Adrenal gland (tissue), 19 donors: ENCODE measurements at places on chromosomes 7 and 10. TPM values are rescaled to one million over a fixed set of nuclear protein-coding genes. Genes with fewer than 3 reads are reported as not detected.

PDZD7 gene
- 1.9 TPM for total RNA-seq

MSS51 gene
- 1.6 TPM for total RNA-seq

- no peak for DNase-seq
These were observed 277.1 kb downstream of the CACNA2D1 start for GRCh38 chr7:82166260-82167015.

DNA sequence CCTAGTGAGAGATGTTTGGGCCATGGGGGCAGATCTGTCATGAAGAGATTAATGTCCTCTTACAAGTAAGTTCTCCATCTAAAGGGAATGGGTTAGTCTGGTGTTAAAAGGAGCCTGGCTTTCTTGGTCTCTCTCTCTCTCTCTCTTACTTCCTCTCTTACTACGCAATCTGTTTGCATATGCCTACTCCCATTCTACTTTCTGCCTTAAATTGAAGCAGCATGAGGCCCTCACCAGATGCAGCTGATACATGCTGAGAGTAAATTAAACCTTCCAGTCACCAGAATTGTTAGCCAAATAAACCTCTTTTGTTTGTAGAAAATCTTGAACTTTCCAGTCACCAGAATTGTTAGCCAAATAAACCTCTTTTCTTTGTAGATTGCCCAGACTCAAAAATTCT lies 884.1 kb downstream of the NRG3 start:
- no peak for DNase-seq

DNA sequence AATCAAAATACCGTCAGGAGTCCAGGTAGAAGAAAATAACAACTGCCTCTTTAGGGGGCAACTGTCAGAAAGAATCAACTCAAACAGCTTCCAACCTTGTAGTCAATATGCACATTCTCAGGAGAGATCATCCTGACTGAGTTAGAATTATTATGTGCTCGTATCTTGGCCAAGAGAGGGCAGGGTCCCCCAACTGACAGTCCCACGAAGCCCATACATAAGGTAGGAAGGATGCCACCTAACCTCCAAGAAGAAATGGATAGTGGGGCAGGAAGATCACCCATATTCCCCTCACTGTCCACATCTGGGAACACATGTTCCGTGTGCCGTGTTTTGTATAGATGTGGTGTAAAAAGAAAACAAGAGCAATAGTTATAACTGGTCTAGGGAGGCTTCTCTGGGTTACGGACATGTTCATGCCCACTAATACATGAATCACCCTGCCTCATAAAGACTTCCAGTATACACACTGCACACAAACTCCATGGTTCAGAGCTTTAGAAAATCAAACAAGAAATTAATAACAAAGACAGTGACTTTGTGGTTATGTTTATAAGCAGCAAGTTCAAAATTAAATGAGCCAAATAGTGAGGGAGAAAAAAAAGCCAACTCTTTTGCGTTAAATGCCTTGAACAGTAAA lies 295.6 kb downstream of the FGFR2 start:
- DNase-seq, result no peak
